RPMI8226 (cell line): ENCODE measurements at places on chromosomes 13 and 19.

GRCh38 chr13:113080901-113081521, 24.6 kb upstream of the F7 start:
- DNase-seq, result no peak

GRCh38 chr13:106873810-106874209, 305.9 kb upstream of the ARGLU1 start:
- DNase-seq, result no peak

GRCh38 chr19:1325568-1326294, 40.1 kb downstream of the EFNA2 start:
- DNase-seq, result no peak

GRCh38 chr19:50790922-50791467, 780 bp downstream of the ACP4 start:
- no peak for DNase-seq
